Activated T-helper 1 cell treated with anti-CD3 and anti-CD28 coated beads, Interleukin-2, amount 50 U/mL, for 16 hours (primary cell): ENCODE measurements at places on chromosomes 4 and X.

GRCh38 chr4:129248621-129249020 is 152.7 kb downstream of the C4orf33 start:
- no peak for DNase-seq

DNA sequence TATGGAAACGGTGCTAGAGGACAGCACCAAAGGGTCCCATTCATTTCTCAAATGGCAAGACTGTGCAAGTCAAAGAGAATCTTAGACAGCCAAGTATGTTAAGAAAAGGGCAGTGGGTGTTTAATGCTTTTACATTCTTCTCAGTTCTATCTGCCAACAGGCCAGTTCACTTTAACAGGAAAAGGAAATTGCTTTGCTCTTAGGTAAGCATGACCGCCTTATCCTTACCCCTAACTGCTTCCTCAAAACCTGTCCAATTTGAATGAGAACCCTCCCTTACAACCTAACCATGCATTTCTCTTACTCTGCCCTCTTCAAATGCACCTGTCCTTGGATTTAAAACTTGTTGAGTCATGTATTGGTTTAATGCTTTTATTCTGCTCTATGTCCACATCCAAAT is 44.5 kb upstream of the BLTP1 start:
- no peak for DNase-seq

- no peak for DNase-seq
Measured at GRCh38 chr4:128155874-128156456, 94.9 kb downstream of the LARP1B start.

DNA sequence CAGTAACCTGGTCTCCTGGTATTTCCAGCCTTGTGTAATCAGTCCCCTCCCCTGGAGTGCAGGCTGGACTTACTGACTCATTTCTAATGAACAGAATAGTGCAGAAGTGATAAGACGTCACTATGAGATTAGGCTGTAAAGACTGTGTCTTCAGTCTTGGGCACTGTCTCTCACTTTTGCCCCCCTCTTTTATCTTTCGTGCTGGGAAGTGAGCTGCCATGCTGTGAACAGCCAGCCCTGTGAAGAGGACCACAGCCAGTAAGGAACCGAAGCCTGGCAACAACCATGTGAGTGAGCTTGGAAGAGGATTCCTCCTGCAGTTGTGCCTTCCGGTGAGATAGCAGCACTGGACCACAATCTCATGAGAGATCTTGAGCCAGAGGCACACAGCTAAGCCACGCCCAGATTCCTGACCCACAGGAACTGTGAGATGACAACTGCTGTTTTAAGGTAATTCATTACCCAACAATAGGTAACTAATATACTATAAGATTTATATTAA is 67.5 kb upstream of the GPR34 start:
- DNase-seq: no peak

DNA sequence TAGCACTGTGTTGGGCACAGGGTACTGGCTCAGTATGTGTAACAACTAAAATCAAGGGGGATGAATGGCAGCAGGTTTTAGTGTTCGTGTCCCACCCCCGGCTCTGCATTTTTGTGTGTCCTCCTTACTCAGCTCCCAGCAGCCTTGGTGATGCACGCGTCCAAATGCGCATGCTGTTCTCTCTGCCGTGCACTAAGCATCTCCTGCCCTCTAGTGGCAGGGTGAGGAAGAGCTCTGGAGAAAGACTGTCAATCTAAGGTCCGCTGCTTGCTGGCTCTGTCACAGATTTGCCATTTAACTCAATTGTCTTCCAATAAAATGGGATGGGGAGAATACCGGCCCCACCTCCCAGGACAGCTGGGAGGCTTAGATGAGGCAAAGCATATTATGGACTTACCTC is 61.4 kb downstream of the WFS1 start:
- DNase-seq: no peak

GRCh38 chr4:15636818-15637217 is 18.3 kb downstream of the FBXL5 start:
- DNase-seq: no peak

- no peak for DNase-seq
Measured at GRCh38 chr4:19309378-19309777, 942.3 kb upstream of the SLIT2 start.

DNA sequence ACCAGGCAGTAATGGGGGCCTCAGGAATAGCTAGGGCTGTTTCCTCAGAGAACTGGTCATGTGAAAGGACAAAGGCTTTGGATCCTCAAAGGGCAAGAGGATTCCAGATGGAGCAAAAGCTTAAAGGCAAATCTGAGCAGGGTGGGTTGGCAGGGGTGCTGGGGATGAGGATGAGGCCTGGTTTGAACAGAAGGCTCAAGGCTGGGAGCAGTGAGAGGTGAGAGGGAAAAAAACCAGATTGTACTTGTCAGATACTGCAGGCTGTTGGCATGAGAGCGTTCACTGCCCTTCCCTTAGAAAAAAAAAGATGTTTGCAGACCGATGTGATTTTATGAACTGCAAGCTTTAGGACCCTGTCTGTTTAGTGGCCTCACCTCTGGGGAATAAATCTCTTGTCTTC is 75.3 kb upstream of the PLAC1 start:
- no peak for DNase-seq

GRCh38 chrX:118652717-118653116 is 74.7 kb upstream of the IL13RA1 start:
- no peak for DNase-seq

- no peak for DNase-seq
Measured at GRCh38 chr4:69485130-69485529, 10.6 kb downstream of the UGT2B4 start.

- no peak for DNase-seq
Measured at GRCh38 chr4:121255986-121256750, 92.0 kb upstream of the TNIP3 start.

GRCh38 chrX:133745349-133745748 is 240.0 kb downstream of the GPC3 start:
- DNase-seq: no peak

GRCh38 chr4:142366769-142367181 is 479.3 kb downstream of the INPP4B start:
- DNase-seq: no peak

DNA sequence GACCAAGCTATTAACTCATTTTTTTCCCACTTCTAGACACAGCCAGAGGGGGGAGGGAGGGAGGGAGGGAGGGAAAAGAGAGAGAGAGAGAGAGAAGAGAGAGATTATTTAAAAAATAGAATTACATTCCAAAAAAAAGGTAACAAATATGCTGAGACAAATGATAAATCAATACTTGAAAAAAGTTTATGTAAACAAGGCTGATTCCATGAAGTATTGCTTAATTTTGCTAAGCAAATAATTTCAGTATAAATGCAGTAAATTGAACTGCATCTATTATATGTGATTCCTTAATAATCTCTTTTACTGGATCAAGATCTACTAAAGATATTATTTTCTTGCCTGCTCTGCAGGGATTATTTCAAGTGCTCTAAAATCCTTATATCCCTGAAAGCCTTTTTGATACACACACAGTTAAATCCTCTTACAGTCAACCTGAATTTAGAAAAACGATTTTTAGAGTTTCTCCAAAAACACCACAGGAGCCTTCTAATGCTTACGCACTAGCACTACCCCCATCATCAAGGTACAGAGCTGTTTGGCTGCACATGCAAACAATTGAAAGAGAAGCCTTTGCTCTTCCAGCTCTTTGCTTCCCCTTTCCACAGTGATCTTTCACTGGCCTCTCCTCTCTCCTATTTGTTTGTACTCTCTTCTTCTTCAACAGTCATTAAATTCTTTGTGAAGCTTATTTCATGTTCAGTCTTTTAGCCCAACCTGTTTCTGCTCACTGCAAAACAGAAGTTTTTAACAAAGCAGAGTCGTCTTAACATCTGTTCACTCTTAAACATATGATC is 426.3 kb upstream of the FAM241A start:
- no peak for DNase-seq
